ENCODE measurements at places on chromosomes 1 and 21. TPM values are rescaled to one million over a fixed set of nuclear protein-coding genes. Genes with fewer than 3 reads are reported as not detected.

- no peak for DNase-seq
Observed at GRCh38 chr1:200784576-200784975, 45.9 kb downstream of the CAMSAP2 start.

- no peak for DNase-seq
Observed at GRCh38 chr1:153515504-153516394, 20.0 kb downstream of the S100A6 start.

DNA sequence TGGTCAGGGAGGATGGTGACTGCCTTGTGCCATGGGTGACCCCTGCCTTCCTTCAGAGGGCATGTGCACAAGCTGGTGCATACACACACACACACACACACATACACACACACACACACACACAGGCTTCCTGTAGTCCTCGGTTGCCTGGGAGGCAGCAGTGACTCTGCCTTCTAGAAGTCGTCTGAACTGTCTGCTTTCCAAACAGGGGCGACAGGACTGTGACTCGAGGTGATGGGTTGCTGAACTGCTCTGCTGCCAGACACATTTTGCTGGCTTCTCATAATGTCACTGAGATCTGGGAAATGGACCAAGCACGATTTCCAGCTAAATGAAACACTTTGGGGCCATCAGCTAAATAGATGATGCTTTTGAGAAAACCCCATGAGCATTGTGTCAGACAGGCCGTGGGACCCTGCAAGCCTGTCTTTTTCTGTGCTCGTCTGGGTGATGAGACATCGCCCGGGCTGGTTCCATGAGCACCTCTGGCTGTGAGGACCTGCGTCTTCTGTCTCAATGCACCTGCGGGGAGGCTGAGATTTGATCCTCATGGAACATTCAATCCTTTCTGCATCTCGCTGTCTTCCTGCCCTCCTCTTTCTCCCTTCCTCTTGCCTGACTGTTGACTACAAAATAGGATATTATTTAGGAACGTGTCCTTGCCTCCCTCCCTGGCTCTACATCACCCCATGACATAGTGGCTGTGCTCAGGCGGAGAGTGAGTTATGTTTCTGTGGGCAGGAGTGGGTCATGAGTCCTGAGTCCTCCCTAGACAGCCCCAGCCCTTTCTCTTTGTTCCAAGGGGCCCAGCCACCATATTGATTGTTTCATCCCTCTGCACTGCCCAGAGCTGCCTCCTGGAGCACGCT lies 436.8 kb downstream of the CAMTA1 start:
- DNase-seq, result no peak

DNA sequence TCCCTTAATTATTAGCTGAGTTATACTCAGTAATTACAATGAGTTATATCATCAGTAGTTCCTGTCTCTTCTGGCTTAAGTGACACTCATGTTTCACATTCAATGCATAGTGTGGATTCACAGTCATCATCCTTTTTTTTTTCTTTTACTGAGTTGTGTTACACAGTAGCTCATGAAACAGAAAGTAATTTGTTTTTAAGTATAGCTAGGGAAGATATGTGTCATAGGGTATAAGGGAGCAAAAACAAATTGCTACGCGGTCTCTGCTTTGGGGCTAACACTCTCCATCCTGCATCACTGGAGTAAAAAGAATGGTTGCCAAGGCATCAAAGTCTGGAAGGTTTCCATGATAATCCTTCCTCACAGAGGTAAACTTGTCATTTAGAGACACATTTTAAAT lies 971.7 kb upstream of the NCAM2 start:
- no peak for DNase-seq

DNA sequence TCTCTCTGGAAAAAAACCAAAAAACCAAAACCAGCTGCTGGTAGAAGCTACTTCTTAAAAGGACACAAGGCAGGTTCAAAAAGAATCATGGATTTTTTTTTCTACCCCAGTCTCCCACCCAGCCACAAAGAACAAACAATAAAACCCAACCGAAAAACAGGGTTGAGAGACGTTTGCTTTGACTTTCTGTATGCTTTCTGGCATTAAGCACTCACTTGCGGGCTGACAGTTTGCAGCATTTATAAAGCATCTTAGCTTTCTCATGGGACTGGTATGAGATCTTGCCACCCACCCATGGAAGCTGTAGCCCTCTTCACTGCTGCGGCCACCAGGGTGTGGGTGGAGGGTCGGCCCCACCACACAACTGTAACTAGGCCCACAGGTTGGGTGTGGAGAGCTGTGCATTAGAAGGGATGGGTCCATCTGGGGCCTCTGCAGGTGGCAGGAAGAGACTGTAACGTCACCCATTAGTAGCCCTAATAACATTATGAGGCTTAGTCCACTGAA lies 165.7 kb downstream of the RHOU start:
- no peak for DNase-seq

DNA sequence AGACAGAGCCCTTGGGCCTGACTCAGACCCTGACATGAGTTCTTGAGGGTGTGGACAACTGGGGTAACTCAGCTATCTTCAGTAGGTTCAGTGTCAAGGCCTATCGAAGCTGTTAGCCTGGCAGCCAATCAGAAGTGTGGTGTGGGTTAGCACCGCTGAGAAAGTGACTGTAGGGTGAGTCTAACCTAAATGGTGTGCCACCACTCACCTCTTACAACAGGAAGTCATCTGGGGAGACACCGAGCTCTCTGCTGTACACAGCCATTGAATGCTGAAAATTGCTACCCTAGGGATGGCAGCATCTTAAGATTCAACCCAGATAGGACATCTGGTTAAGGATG lies 44.6 kb downstream of the RASSF5 start:
- peak; percentile 29 for DNase-seq

Gene NTRK1
- not detected for total RNA-seq

DNA sequence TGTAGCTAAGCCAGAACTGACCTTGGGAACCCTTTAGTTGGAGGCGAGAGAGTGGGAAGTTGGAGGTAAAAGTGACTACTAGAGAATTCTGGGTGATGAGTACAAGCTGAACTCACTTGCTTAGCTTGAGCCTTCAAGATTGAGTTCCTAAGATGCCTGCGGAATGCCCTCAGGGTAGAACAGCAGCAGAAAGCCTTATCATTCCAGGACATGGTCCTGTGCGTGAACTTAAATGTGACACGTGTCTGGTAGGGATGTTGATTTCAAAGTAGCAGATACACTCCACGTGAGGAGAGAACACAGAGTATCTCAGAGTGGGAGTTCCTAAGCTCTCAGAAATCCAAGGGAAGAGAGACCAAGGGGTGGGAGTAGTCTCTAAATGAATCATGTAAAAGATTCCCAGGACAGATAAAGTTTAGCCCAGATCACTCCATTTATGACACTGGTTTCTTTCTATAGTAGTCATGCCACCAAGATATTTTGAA lies 60.1 kb downstream of the KCNK1 start:
- no peak for DNase-seq

DNA sequence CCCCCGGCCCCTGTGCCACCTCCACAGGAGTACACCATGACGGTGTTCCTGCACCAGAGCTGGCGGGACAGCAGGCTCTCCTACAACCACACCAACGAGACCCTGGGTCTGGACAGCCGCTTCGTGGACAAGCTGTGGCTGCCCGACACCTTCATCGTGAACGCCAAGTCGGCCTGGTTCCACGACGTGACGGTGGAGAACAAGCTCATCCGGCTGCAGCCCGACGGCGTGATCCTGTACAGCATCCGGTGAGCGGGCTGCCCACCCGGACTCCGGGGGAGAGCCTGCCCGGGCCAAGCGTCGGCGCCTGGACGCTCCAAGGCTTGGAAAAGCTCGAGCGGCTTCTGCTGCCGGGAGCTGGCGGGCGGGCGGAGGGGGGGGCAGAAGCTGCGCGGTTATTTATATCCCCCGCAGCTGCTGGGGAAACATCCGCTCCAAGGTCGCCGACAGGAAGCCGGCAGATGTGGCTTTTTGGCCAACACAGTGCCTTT lies 6.4 kb downstream of the GABRD start:
- DNase-seq, result no peak

DNA sequence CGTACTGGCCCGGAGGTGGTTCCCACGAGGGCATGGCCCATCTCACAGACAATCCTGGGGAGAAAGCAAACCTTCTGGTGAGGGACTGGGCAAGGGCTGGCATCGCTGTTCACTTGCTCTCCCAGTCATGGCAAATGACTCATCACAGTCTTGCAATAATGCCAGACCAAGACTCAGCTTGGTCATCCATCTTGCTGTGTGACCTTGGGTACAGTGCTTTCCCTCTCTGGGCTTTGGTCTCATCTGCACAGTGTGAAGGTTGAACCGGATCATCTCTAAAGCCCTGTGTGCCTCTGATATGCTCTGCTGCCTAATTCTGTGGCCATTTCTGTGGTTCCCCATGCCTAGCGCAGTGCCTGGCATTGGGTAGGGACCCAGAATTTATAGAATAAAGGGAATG lies 143.6 kb upstream of the CD34 start:
- no peak for DNase-seq

DNA sequence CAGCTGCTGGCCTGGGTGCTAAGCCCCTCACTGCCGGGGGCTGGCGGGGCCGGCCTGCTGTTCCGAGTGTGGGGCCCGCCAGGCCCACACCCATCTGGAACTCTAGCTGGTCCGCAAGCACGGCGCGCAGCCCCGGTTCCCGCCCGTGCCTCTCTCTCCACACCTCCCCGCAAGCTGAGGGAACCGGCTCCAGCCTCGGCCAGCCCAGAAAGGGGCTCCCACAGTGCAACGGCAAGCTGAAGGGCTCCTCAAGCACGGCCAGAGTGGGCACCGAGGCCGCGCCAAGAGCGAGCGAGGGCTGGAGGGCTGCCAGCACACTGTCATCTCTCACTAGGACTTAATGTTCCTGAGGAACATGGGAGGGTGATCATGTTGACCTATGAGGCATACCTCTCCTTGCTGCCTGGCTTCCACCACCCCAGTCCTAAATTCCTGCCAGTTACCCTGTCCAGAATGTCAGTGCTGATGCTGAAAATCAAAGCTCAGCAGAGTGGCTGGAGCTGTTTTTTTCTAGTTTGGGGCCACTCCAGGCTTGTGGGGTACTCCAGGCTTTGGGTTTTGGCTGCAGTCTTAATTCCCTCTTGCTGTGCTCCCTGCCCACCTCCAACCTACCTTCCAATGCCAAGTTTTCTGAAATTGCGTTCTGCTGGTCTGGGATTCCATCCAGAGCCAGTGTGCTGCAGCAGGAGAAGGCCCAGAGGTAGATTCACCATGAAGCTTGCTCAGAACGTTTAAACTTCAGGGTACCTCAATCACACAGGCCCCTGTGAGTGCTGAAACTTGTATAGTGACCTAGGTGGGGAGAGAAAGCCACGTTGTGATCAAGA lies 44.2 kb upstream of the LPGAT1 start:
- DNase-seq, result no peak

DNA sequence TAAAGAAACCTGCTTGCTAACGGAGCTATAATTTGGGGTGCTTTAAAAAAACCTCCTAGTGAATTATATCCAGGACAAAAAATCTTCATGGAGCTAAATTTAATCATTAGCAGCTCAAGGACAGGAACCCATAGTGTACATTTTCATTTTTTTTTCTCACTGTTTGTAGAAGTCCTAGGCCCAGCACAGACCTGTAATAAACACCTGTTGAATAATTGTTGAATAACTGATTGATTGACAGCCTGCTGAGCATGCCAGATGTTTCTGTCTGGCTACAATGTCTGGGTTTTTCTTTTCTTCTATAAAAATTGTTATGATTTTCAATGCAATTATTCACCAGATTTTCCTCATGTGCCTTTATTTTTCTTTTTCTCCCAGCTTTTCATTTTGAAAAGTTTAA lies 10.9 kb upstream of the GALNT2 start:
- no peak for DNase-seq

Gene GNAT2
- not detected for total RNA-seq

Gene HSPA6
- 11.2 TPM for total RNA-seq

DNA sequence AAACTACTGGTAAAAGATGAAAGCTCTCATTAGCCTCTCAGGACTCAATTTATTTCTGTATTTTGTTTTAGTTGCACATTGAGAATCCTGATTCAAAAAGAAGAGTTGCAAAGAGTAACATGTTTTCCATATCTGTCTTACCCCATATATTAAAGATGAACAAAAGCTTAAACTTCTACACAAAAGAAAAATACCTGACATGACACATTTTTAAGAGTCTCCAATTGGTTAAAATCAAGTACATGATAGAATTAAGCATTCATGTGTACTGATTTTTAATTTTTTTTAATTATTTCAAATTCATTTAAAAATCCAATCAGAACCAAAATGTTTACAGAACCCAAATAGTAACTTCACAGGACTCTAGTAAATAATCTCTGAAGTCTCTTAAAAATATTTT lies 72.0 kb downstream of the FOXJ3 start:
- no peak for DNase-seq

Gene USH2A
- not detected for total RNA-seq

- DNase-seq, result peak; percentile 35
Observed at GRCh38 chr21:45405271-45405818, 380 bp downstream of the COL18A1 start.

DNA sequence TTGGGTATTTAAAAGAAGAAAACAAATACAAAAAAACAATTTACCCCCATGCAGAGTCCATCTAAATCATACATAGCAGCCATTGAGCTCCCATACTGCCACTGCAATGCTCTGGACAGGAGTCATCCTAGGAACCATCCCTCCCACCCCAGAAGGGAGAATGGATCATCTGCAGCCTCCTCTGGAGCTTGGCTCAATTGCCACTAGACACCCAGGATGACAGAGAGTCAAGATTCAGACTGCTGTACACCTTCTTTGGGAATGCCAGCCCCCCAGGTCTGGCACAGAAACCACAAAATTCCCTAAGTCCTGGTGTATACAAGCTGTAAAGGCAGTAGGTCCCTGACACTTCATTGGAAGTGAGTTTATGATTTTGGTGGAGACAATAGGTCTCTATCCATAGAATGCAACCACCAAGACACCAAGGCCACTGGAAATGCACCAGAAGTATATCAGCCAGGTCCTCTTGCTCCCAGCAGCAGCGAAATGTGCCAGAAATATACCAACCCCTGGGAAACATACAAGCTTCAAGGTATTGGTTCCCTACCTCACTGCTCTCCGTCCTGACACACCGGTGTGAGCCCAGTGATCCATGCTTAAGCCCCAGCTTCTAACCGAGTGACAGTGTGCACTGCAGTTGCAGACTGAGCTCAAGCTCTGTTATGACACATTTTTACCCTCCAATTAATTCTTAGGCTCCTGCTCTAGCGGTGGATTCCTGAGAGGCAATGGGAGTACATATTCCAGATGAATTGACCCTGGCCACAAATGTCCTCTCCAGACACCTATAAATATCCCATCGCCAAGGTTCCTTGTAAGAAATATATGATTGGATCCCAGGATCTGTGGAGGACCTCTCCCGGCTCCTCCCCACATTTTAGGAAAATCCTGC lies 4.4 kb downstream of the TAL1 start:
- no peak for DNase-seq

GRCh38 chr1:116130356-116130755 lies 19.2 kb downstream of the MAB21L3 start:
- no peak for DNase-seq

Gene OR13G1
- total RNA-seq, result not detected

GRCh38 chr1:63466759-63467158 lies 56.3 kb downstream of the ITGB3BP start:
- DNase-seq, result no peak

- no peak for DNase-seq
Observed at GRCh38 chr1:93784538-93784937, 94.5 kb downstream of the DNTTIP2 start.

GRCh38 chr1:162590101-162590500 lies 28.6 kb downstream of the UAP1 start:
- DNase-seq, result no peak

GRCh38 chr1:182110635-182111034 lies 49.1 kb upstream of the ZNF648 start:
- no peak for DNase-seq
